Peyer's patch (tissue), 4 donors: ENCODE measurements at places on chromosomes 6 and 20. TPM values are rescaled to one million over a fixed set of nuclear protein-coding genes. Genes with fewer than 3 reads are reported as not detected.

ABHD12 gene
- total RNA-seq, result 91.0 TPM

- peaks cover 6% of the 10 kb centered on the region for H3K4me1 ChIP-seq
- no peak overlapping the region for H3K4me3 ChIP-seq
Measured at GRCh38 chr20:53917145-53918019, 153.0 kb downstream of the BCAS1 start.

DNA sequence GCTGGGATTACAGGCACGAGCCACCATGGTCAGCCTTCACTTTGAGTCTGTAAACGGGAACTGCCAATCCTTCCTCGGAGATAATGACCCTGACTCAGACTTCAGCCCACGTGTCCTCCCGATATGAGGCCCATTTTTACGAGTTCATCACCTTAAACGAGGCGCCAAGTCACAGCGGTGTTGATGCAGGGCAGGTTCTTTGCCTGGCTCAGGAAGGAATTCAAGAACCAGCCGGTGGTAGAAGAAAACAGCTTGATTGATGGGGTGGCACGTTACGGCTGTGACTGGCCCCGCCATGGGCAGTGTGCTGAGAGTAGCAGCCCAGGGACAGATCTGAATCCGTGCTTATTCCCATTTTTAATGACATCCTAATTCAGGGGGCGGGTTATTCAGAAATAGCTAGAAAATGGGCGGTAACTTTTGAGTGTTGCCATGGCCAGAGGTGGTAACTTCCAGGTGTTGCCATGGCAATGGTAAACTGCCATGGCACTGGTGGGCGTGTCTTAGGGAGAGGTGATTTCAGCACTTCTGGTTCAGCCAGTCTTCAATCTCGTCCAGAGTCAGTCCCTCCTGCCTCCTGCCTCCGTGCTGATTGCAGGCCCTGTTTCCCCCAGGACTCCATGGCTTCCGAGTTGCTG, 9.1 kb upstream of the MAP1LC3A start:
- no peaks in the 10 kb centered on the region for H3K27me3 ChIP-seq
- H3K27ac ChIP-seq, result no peak overlapping the region
- no peaks in the 10 kb centered on the region for H3K36me3 ChIP-seq
- H3K4me1 ChIP-seq, result no peaks in the 10 kb centered on the region
- no peak for DNase-seq
- no peak overlapping the region for H3K4me3 ChIP-seq

MCCD1 gene
- total RNA-seq, result not detected

KIAA1755 gene
- 3.2 TPM for total RNA-seq

DNA sequence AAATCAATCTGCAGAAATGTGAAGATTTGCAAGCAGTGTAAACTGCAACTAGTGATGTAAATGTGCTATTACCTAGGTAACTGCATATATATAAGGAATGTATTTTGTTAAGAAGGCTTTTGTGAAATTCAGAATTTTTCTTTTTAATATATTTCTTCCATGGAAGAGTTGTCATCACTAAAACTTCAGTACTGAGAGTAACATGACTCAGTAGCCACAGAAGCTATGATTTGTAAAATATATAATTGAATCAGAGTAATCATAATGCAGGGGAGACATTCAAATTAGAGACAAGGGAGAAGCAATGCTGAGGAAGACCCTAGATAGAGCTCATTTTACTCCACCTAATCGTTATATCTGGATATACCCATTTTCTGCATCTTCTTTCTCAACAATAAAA, 141.7 kb downstream of the ADGRG6 start:
- H3K4me3 ChIP-seq, result no peak overlapping the region
- no peaks in the 10 kb centered on the region for H3K27me3 ChIP-seq
- DNase-seq, result no peak
- no peaks in the 10 kb centered on the region for H3K36me3 ChIP-seq

GRCh38 chr6:128389820-128390534, 130.4 kb downstream of the PTPRK start:
- no peak for DNase-seq
- no peaks in the 10 kb centered on the region for H3K27me3 ChIP-seq
- no peak overlapping the region for H3K27ac ChIP-seq
- no peak overlapping the region for H3K4me3 ChIP-seq
- H3K36me3 ChIP-seq, result no peaks in the 10 kb centered on the region

LTV1 gene
- total RNA-seq, result 11.3 TPM

DNA sequence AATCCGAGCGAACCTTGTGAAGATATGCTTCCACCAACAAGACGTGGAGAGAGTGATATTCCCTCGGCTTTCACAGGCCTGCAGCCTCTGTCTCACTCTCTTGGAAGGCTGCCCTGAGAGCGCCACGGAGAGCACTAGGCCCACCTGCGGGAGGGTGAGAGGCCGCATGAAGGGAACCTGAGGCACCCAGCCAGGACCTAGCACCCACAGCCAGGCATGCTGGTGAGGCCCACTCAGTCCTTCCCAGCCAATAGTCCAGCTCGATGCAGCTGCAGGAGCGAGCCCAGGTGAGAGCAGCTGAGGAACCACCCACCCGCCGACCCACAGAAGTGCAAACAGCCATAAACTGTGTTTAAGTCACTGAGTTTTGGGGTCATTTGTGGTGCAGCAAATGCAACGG, 227.2 kb downstream of the QKI start:
- H3K36me3 ChIP-seq, result no peaks in the 10 kb centered on the region
- H3K27ac ChIP-seq, result no peak overlapping the region
- H3K4me1 ChIP-seq, result no peaks in the 10 kb centered on the region
- no peak overlapping the region for H3K4me3 ChIP-seq
- no peak for DNase-seq
- H3K27me3 ChIP-seq, result no peaks in the 10 kb centered on the region

DNA sequence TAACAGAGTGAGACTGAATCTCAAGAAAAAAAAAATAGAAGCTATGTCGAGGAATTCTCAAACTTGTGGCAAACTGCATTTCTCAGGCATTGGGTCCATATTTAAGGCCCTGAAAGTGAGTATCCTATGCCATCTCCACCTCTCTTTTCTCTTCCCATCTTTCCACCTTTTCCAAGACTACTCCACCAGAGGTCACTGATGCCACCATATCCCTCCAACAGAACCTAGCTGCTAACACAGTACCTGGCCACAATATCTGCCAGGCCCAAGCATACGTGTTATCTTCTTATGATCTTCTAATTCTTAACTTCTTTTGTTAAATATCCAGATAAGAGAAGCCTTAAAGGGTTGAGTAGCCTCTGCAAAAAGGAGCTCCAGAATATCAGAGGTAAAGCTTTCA, 8.2 kb upstream of the ADGRF4 start:
- no peak for DNase-seq
- H3K4me1 ChIP-seq, result no peaks in the 10 kb centered on the region
- H3K36me3 ChIP-seq, result no peaks in the 10 kb centered on the region
- H3K27me3 ChIP-seq, result no peaks in the 10 kb centered on the region
- no peak overlapping the region for H3K27ac ChIP-seq
